CD4-positive, alpha-beta memory T cell (primary cell): ENCODE measurements at places on chromosomes 16 and 17.

DNA sequence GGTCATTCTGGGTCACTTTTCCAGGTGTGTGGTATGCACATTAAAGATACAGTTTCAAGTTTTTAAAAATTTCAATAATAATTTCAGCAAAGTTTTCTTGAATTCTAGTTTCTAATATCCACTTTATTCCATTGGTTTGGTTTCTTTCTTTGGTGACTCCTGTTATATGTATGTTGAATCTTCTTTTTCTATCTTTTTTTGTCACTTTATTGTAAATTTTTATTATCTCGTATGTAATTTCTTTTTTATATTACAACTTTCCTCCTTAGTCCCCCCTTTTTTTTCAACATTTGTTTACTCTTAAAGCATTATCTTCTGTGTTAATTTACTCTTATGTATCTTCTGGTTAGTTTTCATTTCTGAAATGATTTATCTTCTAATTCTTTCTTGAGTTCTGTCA lies 57.5 kb downstream of the NF1 start:
- no peak for DNase-seq

GRCh38 chr17:37440424-37440823 lies 33.7 kb downstream of the TADA2A start:
- no peak for DNase-seq

GRCh38 chr17:61087024-61087423 lies 312.6 kb upstream of the TBX2 start:
- no peak for DNase-seq

- peak; percentile 84 for DNase-seq
These were observed 660 bp upstream of the PRRT2 start for GRCh38 chr16:29811170-29811895.

DNA sequence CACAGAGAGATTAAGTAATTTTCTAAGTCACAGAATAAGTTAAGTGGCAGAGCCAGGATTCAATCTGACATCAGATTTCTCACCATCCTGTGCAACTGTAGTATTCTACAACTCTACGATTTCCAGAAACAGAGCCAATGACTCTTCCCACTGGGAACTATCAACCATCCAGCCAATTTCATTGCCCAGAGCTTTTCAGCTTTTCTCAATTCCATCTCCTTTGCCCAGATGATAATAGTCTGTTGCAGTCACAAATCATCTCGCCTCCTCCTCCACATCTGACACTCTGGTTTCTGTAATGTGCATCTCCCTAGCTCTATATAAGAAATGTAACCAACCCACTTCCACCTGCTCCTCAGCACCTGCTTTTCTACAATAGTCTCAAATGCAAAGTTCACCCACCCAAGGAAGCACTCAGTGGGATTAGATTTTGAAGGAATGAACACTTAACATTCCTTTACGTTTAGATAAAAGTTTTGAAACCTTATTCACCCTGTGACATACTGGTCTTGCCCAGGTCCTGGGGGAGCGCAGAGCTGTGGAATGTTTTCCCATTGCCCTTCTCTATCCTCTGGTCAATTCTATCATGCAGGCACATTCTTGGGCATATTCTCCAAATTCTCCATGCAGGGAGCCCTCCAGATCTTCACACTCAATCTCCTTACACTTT lies 167.8 kb upstream of the ASIC2 start:
- no peak for DNase-seq

GRCh38 chr16:58236831-58237230 lies 38.9 kb upstream of the CSNK2A2 start:
- DNase-seq, result no peak

DNA sequence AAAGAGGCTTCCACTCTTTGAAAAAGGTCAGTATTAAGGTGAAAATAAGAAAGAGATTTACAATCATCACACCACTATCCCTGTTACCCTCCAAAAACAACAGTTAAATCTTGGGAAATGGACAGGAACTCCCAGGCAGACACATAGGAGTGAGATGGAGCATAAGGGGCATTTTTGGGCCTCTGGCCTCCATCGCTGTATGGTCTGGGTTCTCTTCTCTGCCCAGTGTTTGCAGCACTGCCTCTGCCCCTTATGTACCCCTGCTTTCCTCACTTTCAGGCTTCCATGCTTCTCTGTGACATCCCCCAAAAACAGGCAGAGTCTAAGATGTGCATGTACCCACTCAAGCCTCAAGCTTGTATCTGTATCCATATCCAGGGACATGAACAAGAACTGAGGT lies 630 bp upstream of the HOXB2 start:
- DNase-seq, result no peak

GRCh38 chr17:8158267-8159031 lies 4.3 kb downstream of the VAMP2 start:
- peak; percentile 91 for DNase-seq

GRCh38 chr17:48144976-48145798 lies 37.6 kb downstream of the SNX11 start:
- DNase-seq, result no peak

- no peak for DNase-seq
These were observed 810.6 kb downstream of the CDH11 start for GRCh38 chr16:64311241-64311640.

DNA sequence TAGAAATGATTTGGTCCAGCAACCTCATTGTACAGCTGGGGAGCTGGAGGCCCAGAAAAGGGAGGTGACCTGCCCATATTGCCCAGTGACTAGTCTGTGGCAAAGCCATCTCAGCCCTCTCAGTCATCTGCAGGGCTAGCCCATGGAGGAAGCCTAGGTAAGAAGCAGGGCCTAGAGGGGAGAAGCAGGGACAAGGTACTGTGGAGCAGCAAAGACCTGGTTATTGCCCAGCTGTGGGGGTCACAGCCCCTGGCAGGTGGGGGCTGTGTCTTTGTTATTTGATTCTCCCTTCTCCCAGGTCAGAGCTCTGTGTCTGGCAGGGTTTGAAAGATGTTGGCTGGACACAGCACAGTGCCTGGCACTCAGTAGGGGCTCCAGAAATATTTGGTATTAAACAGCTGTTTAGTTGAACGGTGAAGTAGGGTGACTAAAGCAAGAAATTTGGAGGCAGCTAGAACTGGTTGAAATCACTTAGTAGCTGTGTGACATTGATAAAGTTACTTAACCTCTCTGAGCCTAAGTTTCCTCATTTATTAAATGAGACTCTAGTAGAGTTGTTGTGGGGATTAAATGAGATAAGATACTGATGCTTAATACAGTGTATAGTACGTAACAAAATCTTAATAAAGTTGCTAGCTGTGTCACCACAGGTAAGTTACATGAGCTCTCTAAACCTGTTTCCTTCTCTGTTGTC lies 17.3 kb downstream of the CCR7 start:
- DNase-seq, result no peak

DNA sequence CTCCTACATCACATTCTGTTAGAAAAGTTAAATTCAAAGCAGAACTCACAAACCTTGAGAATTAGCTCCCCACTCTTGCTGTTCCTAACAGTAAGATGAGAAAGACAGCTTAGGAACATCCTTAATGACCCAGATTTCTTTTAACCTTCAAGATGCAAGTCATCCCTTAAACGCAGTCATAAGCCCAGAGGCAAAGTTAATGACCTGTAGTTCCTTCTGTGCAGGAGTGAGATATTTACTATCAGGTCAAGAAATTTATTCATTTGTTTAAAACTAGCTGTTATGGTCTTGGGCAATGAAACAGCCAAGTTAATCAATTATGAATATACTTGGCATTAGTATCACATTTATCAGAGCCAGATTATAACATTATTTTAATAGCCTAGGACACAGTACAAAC lies 37.1 kb downstream of the NXPH3 start:
- no peak for DNase-seq

GRCh38 chr17:44081681-44082080 lies 11.1 kb downstream of the G6PC3 start:
- DNase-seq, result no peak

GRCh38 chr17:8275421-8276290 lies 12.8 kb upstream of the RANGRF start:
- no peak for DNase-seq

- DNase-seq, result no peak
These were observed 26.2 kb upstream of the SLC5A11 start for GRCh38 chr16:24819462-24820040.

- no peak for DNase-seq
These were observed 201.2 kb downstream of the C16orf78 start for GRCh38 chr16:49574826-49575225.

DNA sequence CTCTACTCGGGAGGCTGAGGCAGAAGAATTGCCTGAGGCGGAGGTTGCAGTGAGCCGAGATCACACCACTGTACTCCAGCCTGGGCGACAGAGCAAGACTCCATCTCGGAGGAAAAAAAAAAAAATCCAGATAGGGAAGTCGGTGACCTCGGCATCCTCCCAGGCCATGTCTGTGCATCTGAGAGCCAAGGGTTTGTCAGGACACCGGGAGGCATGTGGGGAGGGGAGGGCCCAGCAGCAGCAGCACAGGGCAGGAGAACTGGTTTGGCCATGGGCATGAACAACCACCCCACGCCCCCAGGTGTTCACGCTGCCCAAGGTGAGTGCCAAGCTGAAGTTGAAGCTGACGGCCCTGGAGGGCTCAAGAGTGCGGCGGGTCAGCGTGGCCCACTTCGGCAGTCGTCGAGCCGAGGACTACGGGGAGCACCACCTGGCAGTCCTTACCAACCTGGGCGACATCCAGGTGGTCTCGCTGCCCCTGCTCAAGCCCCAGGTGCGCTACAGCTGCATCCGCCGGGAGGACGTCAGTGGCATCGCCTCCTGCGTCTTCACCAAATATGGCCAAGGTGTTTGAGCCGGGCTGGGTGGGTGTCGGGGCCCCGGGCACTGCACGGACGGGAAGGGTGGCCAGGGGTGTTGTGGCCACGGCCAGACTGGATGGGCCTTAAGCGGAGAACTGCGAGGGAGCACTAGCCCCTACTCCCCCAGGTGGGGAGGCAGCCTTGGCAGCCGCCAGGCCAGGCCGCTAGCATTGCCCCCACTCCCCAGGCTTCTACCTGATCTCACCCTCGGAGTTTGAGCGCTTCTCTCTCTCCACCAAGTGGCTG lies 14.7 kb upstream of the MYO15B start:
- no peak for DNase-seq

GRCh38 chr16:2500918-2501750 lies 12.6 kb upstream of the ATP6V0C start:
- DNase-seq, result peak; percentile 73

GRCh38 chr16:87608400-87608985 lies 6.2 kb downstream of the JPH3 start:
- no peak for DNase-seq

GRCh38 chr17:3695129-3695722 lies 729 bp downstream of the P2RX5 start:
- no peak for DNase-seq

GRCh38 chr17:47278561-47278960 lies 24.9 kb downstream of the ITGB3 start:
- no peak for DNase-seq

DNA sequence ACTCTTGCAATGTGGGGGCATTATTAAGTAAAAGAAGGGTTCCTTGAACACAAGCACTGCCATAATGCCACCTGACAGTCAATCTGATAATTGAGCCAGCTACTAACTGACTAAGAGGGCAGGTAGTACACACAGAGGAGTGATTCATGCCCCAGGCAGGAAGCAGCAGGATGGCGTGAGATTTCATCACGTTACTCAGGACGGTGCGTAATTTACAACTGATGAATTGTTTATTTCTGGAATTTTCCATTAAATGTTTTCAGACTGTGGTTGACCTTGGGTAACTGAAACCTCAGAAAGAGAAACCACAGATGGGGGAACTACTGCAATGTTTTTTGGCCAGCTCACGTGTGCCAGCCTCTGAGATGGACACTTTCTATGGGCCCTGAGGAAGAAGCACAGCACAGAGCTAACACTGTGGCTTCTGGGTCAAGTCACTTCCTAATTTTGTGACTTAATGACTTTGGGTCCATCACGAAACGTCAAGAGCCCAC lies 46.7 kb downstream of the C17orf67 start:
- DNase-seq, result peak; percentile 7

- peak; percentile 43 for DNase-seq
These were observed 79.6 kb upstream of the TEKT1 start for GRCh38 chr17:6910987-6911603.

DNA sequence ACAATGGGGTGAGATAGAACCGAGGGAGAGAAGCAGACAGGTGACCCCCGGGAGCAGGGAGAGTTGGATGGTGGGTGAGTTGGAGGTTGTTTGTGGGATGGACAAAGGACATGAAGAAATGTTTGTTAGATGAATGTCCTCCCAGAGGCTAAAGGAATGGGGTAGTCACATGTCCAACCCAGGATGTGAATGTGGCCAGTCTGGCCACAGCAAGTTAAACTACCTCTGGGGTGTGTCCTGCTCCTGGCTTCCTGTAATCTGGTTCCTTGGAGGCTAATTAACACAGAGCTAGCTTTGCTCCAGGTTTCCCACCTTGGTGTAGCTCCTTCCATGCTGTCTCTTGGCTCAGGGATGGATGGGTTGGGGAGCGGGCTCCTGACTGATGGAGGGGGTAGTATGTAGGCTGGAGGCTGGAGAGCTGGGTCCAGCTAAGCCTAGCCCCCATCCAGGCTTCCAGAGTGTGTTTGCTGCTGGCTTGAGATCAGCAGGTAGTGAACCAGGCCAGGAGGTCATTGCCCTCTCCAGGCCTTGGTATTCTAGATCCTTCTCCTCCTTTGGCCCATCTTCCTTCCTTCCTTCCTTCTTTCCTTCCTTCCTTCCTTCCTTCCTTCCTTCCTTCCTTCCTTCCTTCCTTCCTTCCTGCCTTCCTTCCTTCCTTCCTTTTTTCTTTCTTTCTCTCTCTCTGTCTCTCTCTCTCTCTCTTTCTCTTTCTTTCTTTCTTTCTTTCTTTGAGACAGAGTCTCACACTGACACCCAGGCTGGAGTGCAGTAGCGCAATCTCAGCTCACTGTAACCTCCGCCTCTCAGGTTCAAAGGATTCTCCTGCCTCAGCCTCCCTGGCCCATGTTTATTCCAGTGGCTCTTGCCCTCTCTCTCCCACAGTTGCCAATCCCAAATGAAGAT lies 28.0 kb upstream of the UBE2G1 start:
- DNase-seq, result no peak

DNA sequence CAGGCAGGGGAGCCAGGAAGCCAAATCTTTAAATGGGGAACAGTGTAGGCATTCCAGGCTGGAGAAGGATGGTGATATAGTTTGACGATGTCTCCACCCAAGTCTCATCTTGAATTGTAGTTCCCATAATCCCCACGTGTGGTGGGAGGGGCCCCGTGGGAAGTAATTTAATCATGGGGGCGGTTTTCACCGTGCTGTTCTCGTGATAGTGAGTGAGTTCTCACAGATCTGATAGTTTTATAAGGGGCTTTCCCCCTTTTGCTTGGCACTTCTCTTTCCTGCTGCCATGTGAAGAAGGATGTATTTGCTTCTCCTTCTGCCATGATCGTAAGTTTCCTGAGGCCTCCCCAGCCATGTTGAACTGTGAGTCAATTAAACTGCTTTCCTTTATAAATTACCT lies 28.8 kb downstream of the GINS3 start:
- DNase-seq, result no peak

DNA sequence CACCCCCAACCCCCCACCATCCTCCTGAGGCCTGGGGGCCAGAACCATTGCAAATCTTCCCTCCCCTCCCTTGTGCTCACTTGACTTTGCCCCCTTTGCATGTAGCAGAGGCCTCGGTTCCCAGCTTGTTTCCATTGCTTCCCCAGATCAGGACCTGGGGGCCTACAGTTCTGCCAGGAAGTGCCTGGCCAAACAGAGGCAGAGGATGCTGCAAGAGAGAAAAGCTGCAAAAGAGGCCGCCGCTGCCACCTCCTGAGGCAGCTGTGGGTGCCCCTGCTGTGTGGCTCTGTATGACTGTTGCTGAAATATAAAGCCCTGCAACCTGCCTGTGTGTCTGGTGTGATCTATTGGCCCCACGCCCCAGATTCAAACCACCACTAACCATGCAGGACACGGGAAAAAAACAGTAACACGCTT lies 2.3 kb downstream of the NDUFB10 start:
- DNase-seq, result no peak
